ENCODE measurements at places on chromosomes 3 and 15.

- DNase-seq, result no peak
Measured at GRCh38 chr15:90813796-90814190, 54.6 kb upstream of the FURIN start.

GRCh38 chr3:145313751-145314150, 847.2 kb downstream of the PLOD2 start:
- no peak for DNase-seq

DNA sequence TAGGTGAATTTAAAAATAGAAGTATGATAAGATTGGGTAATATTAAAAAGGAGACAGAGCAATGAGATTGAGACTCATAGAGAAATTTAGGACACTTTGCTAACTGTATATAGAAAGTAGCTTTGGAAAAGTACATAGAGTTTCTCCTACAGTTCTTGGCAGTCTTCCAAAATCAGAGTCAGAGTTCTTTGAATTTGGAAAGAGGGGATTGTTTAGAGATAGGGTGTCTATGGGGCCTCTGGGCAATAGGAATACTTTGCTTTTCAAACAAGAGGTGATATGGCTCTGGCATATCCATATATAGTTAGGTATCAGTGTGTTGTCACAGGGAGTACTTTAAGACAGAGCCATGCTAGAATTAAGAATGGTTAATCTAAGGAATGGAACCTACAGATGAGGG, 477.1 kb upstream of the KCNMB2 start:
- no peak for DNase-seq

DNA sequence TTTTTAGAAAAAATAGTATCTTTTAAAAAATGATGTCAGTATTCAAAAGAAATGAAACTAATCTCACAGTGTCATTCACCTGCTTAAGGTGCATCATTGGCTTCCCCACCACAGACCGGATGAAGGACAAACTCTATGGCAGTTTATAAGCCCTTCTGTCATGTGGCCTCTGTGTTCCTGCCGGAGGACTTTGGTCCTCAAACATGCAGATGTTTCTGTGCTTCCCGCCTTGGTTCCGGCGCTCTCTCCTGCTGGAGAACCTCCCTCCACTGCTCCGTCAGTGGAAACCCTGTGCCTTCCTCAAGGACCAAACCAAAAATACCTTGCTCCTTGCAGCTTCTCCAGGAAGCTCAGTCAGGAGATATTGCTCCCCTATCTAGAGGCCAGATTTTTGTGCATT, 326.3 kb downstream of the UACA start:
- no peak for DNase-seq

DNA sequence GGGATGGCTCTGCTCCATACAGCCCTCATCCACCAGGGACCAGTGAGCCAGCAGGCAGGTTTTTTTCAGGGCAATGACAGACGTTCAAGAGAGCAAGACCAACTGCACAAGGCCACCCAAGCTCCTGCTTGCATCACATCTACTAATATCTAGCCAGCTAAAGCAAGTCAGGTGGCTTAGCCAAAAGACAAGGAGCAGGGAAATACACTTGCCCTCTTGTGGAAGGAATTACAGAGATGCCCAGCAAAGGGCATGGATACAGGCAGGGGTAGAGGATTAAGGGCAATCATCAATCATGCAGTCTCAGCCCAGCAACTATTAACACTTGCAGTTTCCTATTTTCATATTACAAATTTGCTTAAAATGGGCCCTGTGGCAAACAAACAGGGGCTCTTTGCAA, 81.5 kb upstream of the NTRK3 start:
- no peak for DNase-seq

- no peak for DNase-seq
Measured at GRCh38 chr15:29309139-29309538, 39.5 kb upstream of the NSMCE3 start.

- no peak for DNase-seq
Measured at GRCh38 chr15:68900027-68900426, 30.3 kb upstream of the SPESP1 start.

- no peak for DNase-seq
Measured at GRCh38 chr3:8885536-8886316, 77.5 kb downstream of the RAD18 start.

DNA sequence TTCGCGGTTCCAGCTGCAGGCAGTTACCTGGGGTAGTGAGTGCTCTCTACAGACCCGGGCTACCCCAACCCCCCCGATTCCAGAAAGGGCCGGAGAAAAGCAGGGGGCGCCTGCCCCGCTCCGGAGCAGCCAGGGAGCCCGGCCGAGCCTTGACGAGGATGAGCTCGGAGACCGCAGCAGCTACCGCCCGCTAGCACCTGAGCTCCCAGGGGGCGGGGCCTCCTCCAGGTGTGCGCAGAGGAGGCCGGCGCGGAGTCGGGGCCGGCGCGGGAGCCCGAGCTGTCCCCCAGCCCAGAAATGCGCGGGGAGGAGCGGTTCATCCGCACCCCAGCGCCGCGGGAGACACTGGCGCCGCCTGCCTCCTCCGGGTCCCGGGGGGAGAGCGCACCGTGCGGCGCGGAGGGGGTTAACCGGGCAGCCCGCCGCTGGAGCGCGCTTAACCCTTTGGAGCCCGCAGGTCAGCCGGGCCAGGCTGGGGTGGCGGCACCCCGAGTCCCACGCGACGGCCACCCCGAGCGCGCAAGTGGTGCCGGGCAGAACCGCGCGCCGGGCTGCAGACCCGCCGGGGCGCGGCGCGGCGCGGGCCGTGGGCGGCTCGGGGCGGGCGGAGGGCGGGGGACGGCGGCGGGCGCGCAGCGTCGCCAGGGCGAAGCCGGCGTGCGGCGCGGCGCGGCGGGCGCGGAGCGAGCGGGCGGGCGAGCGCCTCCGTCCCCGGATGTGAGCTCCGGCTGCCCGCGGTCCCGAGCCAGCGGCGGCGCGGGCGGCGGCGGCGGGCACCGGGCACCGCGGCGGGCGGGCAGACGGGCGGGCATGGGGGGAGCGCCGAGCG, at the start of gene CACNA1D:
Gene CACNA1D (plus strand): TSS at position 649 of the 829 bp plus-strand sequence. CDS start 556 bp downstream, outside the sequence.
- no peak for DNase-seq

- DNase-seq, result no peak
Measured at GRCh38 chr3:56720849-56721248, 37.8 kb upstream of the TASOR start.

GRCh38 chr3:100002599-100003350, 111.5 kb downstream of the FILIP1L start:
- DNase-seq, result peak; percentile 80

DNA sequence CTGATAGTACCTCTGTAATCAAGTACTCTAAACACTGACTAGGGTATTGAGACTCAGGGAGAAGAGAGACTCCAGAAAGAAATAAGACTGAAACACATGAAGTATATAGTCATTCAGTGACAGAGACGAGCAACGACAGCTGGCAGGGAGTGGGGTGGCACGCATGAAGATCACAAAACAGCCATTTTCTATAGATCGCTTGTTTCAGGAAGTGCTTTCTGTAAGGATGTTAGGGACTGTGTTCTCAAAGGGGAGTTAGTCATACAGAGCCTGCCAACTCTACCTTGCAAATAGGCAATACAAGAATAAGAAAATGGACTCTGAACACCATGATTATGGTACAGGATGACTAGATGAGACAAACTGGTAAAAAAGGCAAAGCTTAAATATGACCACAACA, 139.5 kb downstream of the TBL1XR1 start:
- no peak for DNase-seq

GRCh38 chr3:46500656-46501635, 3.2 kb downstream of the RTP3 start:
- DNase-seq, result peak; percentile 72

GRCh38 chr3:187292631-187293515, 1.3 kb upstream of the MASP1 start:
- DNase-seq, result no peak

GRCh38 chr15:39591141-39591895, 10.4 kb downstream of the THBS1 start:
- peak; percentile 76 for DNase-seq

- no peak for DNase-seq
Measured at GRCh38 chr3:110711851-110712516, 359.6 kb upstream of the NECTIN3 start.

DNA sequence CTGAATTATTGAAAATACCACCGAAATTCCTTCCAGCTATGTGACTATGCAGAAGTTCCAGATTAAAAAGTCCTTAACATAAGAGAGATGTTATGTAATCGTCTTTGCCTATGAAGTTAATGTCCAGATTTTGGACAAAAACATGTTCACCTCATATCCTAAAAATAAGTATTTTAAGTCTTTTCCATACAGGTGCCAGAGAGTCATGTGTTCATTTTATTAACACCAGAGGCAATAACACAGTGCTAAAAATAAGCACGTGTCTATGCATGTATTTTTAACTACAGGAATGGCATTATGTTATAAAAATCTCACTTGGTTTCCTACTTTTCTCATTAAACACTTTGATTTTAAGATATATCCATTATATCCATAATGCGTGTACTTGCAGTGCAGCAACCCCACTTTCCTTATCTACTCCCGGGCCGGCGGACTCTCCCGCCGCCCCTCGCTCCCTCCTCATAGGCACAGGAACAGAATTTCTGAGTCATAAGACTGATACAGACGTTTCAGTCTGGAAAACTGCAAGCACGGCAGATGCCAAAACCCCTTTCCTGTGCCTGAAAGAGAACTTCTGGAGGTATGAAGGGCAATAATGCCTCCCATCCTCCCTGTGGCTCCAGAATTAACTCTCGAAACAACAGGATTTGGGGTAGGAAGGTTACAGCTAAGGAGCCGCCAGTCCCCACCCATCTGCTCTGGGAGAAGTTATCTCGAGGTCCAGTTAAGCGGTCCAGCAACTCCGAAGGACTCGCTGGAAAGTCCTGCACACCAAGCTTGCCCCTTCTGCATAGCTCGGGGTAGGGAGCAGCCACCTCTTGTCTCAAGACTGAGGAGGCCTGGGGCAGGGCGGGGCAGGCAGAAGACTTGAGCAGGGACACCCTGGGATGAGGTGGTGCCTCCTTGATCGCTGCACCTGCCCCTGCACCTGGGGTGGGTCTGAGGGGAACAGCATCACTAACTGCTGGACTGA, 22.3 kb upstream of the PSTPIP1 start:
- DNase-seq, result no peak

DNA sequence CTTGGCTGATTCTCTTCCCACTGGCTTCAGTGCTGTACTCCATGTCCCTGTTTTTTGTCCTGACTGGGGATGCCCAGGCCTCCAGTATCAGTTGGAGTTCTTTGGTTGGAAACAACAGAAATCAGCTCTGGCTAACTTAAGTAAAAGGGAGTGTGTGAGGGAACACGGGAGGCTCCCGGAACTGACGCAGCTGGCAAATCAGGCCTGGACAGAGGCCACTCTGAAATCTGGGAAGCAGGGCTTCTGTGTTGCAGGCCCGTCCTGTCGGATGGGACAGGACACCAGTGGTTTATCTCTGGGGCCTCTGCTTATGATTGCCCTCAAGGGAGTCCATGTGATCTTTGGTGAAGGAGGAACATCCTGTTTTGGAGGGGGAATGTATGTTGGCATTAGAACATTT, 124.3 kb downstream of the CHCHD6 start:
- no peak for DNase-seq

DNA sequence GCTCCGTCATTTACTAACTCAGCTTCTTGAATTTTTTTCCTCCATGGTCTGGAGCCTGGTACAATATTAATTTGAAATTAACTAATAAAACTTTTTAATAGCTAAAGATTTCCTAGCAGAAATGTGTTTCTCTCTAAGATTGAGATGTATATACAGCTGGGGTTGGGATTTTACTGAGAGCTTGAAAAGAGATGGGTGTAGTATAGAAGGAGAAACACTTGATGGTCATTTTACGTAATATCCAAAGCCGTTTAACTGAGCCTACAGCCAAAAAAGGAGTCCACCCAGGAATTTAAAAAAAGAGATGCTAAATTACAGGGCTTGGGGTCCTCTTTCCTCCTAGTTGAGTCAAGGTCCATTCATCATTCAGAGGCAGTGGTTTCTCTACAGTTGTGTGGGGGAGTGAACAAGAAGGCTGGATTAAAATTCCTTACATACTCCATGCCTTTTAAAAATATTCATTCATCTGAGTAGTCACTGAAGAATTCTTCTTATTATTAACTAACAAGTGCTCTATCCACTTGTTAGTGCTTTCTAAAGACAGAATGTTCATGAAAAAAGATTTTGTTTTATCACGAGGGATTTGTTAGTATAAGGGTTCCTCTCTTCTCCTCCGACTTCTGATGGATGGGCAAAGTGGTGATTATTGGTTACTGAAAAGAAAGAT, 255.3 kb upstream of the IL12A start:
- peak; percentile 61 for DNase-seq

DNA sequence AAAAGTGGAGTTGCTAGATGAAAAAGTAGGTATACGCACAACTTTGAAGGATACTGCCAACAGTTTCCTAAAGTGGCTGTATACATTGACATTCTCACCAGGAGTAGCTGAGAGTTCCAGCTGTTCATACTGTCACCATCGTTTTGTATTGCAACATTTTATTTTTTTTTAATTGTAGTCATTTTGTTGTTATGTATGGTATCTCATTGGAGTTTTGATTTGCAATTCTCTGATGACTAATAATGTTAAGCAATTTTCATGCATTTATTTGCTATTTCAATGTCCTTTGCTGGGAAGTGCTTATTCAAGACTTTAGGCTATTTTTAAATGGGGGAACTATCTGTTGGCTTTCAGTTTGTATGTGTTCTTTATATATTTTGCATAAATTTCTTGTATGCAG, 185.1 kb upstream of the TGFBR2 start:
- peak; percentile 66 for DNase-seq

- no peak for DNase-seq
Measured at GRCh38 chr3:149592758-149593240, 65.0 kb downstream of the WWTR1 start.

GRCh38 chr3:185717627-185718402, 107.0 kb downstream of the IGF2BP2 start:
- DNase-seq, result no peak

- peak; percentile 95 for DNase-seq
Measured at GRCh38 chr15:94206463-94207167, 24.7 kb upstream of the MCTP2 start.

- DNase-seq, result no peak
Measured at GRCh38 chr3:36895496-36896409, 49.1 kb downstream of the TRANK1 start.

DNA sequence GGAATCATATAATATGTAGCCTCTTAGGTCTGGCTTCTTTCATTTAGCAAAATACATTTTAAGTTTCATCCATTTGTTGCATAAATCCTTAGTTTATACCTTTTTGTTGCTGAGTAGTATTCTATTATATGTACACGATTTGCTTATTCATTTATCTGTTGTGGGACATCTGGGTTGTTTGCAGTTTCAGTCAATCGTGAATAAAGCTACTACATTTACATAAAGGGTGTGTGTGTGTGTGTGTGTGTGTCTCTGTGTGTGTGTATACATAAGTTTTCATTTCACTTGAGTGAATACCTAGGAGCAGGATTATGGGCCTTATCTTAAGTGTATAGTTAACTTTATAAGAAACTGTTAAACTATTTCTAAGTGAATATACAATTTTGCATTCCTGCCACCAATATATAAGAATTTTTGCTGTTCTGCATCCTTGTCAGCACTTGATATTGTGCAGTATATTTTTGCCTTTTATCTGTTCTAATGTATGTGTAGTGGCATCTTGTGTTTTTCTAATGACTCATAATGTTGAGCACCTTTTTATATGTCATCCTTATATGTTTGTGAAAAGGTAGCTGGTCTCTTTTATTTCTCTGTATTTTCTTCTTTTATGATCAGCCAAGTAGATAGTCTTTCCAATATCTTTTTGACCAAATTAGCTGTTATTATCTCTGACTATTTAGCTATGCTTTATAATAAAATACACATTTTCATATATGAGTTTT, 55.0 kb downstream of the GLCE start:
- no peak for DNase-seq

GRCh38 chr3:158804441-158804840, 2.6 kb downstream of the MFSD1 start:
- no peak for DNase-seq

GRCh38 chr3:192731233-192731632, 3.9 kb upstream of the FGF12 start:
- DNase-seq, result no peak

- no peak for DNase-seq
Measured at GRCh38 chr15:59217876-59218498, 11.3 kb downstream of the LDHAL6B start.
